M059J (cell line): ENCODE measurements at places on chromosomes 6 and 20.

DNA sequence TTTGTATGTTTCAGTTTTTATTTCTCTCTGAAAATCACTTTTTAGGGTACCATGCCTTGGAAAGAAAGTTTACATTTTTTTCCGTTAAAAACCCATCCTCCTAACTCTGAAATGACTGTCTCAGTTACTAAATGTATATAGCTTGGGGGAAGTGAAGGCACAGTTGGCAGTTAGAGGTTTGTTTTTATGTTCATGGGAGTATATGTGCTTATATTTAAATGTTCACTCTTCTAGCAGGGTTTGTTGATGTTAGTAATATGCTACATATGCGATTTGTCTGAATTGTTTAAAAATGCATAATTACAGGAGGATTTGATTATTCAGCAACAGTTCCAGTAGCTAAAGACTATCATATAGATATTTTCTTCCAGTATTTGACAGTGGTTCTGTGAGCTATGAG, 31.1 kb downstream of the CDKAL1 start:
- no peak for DNase-seq

DNA sequence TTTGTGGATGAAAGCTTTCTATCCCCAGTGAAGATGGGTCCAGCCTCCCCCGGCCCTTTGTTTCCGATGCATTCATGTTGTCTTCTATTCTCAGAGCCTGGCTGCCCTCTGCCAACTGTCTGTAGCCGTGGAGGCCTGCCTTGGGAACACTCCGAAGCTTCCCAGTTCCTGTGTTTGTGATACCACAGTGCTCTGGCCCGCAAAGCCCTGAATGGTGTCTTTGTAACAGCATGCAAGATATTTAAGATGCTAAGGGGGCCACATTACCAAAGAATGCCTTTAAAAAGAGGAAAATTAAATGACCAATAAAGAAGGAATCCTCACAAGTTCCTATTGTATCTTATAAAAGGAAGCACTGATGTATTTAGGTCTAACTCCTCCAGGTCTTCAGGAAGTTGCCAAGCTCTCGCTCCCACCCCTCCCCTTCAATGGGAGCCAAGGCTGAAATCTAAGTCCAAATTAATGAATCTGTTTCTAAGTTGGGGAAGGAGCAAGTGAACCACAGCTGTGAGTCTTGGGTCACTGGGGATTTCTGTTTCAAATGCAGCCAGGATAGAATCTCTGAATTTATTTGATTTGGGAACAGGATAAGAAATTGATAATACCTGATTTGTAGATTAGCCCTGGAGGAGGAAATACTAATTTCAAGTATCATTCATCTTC, 596.1 kb downstream of the QKI start:
- no peak for DNase-seq

- DNase-seq, result no peak
Measured at GRCh38 chr6:3045369-3045768, 22.9 kb upstream of the RIPK1 start.

GRCh38 chr6:45837541-45838200, 178.0 kb downstream of the CLIC5 start:
- DNase-seq, result no peak

GRCh38 chr6:39086294-39086693, 28.7 kb downstream of the SAYSD1 start:
- no peak for DNase-seq

DNA sequence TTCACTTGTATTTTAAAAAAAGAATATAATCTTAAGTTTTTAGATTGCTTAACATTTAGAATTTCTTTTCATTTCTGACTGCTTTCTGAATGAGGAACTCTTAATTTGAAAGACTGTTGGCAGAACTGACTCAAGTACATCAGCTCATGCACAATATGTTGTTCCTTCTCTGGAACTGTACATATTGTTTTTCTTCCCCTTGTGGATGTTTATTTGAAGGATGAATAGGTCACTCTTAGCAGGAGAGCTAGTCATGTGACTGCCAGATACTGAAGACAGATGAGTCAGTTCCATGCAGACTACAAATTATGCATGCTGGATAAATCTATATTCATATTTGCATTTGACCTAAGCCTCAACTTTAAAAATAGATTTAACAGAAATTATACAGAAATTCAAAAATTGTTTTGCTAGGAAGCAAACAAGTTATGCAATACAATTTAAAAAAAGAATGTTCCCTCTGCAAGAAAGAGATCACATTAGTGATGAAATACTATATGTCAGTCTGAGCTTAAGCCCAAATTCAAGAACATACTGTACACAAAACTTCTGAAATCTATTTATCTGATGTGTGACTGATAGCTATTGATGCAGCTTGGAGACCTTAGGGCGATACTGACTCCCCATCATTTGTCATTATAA, 1274.9 kb upstream of the GJE1 start:
- DNase-seq, result peak; percentile 94

DNA sequence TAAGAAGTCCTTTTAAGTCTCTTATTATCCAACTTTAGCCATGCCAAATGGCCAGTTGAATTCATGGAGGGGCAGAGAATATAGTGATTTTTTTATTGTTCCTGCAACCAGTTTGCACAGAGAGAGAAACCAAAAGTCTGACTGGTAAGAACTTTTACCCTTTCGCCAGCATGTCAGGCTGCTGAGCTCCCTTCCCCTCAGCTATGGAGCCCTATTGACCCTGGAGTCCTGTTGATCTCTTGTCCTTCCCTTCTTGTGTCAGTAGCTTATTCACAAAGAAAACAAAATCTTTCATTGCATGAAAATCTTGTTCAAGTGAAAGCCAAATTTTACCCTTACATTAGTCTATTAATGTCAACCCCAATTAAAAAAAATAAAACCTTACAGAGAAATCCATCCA, 1.5 kb upstream of the SLC22A1 start:
- DNase-seq, result no peak

DNA sequence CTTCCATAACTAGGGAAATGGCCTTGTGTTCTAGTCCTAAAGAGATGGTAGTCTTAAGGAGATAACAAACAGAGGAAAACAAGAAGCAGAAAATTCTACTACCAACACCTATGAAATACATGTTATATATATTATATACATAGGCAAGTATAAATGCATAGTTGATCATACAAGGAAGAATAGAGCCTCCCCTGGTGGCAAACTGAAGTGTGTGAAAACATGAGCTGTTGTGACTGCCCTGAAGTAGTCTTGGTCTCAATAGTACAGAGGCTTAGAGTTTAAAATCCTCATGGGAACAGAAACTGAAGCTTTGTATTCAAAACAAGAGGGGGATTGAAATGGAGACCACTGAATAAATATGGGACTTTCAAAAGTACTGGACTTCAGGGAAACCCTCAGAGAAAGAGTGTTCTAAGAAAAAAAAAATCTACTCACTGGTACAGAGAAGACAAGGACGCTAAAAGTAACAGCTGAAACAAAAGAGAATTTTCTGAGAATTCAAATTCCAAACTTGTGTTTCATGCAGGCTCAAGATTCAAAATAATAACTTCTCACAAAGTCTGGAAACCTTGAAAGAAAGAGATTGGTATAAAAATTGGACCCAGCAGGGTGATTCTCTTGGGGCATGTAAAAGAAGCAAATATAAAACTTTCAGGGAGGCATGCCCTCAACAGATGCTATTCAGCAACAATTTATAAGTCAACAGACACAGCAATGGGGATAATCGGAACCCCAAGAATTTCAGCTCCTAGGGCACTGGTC, 59.7 kb upstream of the SAMD3 start:
- DNase-seq, result no peak

DNA sequence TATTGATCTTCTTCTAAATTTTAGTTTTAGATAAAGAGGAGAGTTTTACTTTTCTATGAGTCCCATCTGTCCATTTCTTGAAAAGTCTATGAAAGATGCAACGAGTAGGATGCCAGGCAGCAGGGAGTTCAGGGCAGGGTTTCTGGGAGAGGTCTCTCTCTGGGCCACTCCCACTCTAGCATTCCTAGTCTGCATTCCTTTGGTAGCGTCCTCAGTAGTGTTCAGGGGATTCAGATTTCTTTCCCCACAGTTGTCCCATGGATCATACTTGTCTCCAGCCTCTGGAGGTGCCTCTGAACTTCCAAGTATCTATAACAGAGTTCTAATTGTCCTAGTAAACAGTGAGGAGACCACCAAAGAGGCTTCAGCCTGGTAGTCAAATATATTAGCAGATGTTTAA, 225.3 kb downstream of the RIMS1 start:
- no peak for DNase-seq

- DNase-seq, result no peak
Measured at GRCh38 chr6:136541395-136541794, 8.8 kb downstream of the MAP7 start.

GRCh38 chr6:31038559-31038958, 28.3 kb downstream of the MUC22 start:
- DNase-seq, result no peak

- peak; percentile 82 for DNase-seq
Measured at GRCh38 chr20:49676581-49677291, 36.9 kb downstream of the B4GALT5 start.

DNA sequence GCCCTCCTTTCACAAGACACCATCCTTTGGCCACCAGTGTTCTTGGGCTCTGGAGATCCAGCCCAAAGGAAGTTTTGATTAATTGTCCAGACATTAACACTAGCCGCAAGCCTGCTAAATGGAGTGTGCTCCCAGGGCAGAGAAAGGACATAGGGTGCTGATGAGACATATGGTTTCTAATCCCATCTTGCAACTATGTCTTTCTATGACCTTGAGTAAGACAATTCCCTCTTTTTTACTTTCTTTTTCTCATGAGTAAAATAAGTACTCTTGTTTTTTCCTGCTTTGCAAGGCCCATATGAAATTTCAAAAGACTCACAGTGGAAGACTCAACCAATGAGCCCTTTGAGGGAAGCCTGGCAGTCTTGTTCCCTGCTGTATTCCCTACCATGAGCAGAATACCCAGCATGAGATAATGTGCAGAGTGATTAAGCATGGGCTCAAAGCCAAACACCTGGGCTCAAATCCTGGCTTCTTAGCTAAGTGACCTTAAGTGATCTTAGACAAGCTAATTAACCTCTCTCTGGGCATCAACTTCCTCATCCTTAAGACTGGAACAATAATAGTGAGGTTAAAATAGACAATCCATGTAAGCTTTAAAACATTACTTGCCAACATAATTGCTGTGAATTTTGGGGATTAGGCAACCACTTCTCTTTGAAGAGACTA, at the start of gene WFDC10B:
Gene WFDC10B, minus strand, starts transcription at position 51 of the 669 bp plus-strand sequence. CDS start 19,027 bp downstream, outside the sequence.
- DNase-seq, result peak; percentile 6
